ENCODE measurements at places on chromosomes 12 and 14. TPM values are rescaled to one million over a fixed set of nuclear protein-coding genes. Genes with fewer than 3 reads are reported as not detected.

The ADAMTS20 gene
- total RNA-seq = 0.14 TPM

The FOXN4 gene
- not detected for total RNA-seq

The HOXC5 gene
- 0.59 TPM for total RNA-seq

The SOX5 gene
- 6.2 TPM for total RNA-seq

The FLVCR2 gene
- total RNA-seq = 0.59 TPM

The CFAP251 gene
- 6.1 TPM for total RNA-seq

The SLC8A3 gene
- total RNA-seq = 0.89 TPM

The RAB2B gene
- total RNA-seq = 35.6 TPM

The CAPZA3 gene
- not detected for total RNA-seq

The KRT3 gene
- total RNA-seq = not detected

The LRRC10 gene
- not detected for total RNA-seq

All from smooth muscle cell of the umbilical artery (primary cell).